Mesendoderm (in vitro differentiated cells): ENCODE measurements at places on chromosomes 1 and 21.
A peak's percentile ranks its signal among the peaks of the same experiment; 100 is the strongest.

- no peaks in the 10 kb centered on the region for H3K27me3 ChIP-seq
- no peaks in the 10 kb centered on the region for H3K36me3 ChIP-seq
- H3K4me1 ChIP-seq: no peaks in the 10 kb centered on the region
- no peak overlapping the region for H3K27ac ChIP-seq
Measured at GRCh38 chr1:112549590-112549989, 40.8 kb downstream of the WNT2B start.

DNA sequence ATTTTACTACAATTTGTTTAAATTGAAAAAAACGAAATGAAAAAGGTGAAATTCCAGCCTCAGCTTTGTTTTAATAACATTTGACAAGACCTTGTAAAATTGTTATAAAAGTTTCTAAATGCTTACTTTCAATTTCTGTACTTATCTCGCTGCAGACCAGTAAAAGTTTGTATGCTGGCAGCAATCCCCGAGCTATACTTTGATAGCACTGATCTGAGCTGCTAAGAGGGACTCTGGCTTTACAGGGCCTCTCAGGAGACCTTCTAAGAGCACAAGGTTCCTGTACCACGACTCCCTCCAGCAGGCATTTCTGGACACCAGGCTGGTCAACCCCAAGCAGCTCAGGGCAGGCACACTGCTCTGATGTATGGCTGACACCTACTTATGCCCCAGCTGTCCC is 13.1 kb downstream of the STMN1 start:
- no peak overlapping the region for H3K27ac ChIP-seq
- H3K27me3 ChIP-seq: no peaks in the 10 kb centered on the region
- peaks cover 13% of the 10 kb centered on the region for H3K4me1 ChIP-seq

- DNase-seq: no peak
- H3K36me3 ChIP-seq: no peaks in the 10 kb centered on the region
- no peaks in the 10 kb centered on the region for H3K27me3 ChIP-seq
- no peak overlapping the region for H3K4me3 ChIP-seq
Measured at GRCh38 chr1:201582705-201583442, 43.9 kb downstream of the NAV1 start.

DNA sequence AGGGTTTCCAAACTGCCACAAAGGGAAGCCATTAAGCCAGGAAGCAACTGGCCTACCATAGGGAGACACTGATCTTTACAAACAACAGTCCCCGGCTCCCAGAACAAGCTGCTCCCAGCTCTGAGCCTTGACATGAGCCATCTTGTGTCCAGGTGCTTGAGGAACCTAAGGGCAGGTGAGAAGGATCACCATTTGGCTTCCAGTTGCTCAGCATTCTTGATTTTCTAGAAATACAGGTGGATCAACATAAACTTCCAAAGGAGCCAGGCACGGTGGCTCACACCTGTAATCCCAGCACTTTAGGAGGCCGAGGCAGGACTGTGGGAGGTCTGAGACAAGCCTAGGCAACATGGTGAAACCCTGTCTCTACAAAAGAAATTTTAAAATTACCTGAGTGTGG is 21.6 kb downstream of the ZBTB17 start:
- no peaks in the 10 kb centered on the region for H3K27me3 ChIP-seq
- no peaks in the 10 kb centered on the region for H3K36me3 ChIP-seq
- no peak overlapping the region for H3K4me3 ChIP-seq
- H3K27ac ChIP-seq: no peak overlapping the region
- peaks cover 23% of the 10 kb centered on the region for H3K4me1 ChIP-seq

DNA sequence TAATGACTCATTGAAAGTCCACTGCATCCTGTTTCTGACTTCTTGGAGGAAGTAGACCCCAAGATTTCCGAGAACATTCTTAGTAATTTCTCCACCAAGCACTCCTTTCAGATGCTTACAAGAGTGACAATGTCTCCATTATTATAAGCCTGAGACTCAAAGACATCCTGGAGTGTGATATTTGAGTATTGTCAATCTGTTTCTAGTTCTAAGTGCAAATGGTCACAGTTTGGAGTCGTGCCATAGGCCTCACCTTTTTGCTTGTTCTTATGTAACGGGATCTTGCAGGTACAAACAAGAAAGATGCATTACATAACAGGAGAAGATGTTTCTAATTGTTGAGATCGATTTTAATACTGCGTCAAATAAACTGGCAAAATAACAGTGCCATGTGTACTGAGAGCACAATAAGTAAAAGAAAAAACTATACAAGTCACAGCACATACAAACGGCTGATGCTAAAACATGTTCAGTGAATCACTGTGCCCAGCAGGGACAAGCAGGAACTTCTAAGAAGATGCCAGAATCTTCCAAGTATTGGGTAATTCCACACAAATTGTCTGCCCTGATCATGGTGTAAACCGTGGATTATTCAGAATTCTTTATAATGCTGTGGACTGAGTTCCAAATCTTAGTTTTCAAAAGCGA is 54.1 kb downstream of the CD2 start:
- no peak overlapping the region for H3K4me3 ChIP-seq
- no peak for DNase-seq
- H3K4me1 ChIP-seq: no peaks in the 10 kb centered on the region
- no peaks in the 10 kb centered on the region for H3K36me3 ChIP-seq
- H3K27me3 ChIP-seq: no peaks in the 10 kb centered on the region

DNA sequence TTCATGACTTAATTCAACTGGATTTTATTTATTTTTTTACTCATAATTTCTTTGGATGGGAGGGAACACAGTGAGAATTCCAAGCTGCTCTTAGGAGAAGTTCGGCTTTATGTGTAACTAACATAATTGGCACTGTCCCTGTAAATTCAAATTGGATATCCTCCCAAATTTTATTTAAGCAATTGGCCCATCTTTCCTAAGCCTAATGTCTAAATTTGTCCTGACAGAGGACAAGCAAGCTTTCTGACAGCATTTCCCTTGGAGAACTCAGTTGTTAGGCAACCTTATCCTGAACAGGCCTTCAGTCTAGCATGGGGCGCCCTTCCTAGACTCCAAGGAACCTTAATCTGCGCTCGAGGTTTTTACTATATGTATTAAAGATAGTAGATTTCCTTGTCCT is 550.3 kb downstream of the NUF2 start:
- no peak overlapping the region for H3K27ac ChIP-seq
- no peaks in the 10 kb centered on the region for H3K27me3 ChIP-seq
- H3K36me3 ChIP-seq: no peaks in the 10 kb centered on the region
- no peak overlapping the region for H3K4me3 ChIP-seq

GRCh38 chr21:37700641-37701202 is 215.5 kb downstream of the KCNJ6 start:
- H3K27me3 ChIP-seq: no peaks in the 10 kb centered on the region
- peak; percentile 93 for DNase-seq
- H3K4me1 ChIP-seq: no peaks in the 10 kb centered on the region
- no peak overlapping the region for H3K27ac ChIP-seq

DNA sequence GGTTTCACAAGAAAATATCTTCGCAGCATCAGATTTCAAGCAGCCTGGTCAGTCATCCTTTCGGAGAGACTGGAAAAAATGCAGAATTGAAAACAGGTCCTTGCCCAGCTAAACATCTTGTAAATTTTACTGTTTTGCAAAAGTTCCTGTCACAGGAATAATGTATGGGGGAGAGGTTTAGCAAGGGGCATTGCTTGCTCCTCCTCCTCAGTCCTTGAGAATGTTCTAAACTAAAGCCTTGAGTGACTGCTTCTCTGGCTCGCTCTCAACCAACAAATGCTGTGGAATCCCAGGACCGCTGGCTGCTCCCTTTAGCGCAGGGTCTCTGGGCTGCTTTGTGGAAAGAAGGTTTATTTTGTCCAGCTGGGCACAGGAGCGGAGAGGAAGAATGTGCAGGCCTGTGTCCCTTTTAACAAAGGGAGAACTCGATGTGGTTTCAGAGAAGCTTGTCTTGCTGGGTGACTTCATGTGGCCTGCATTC is 33.6 kb upstream of the FHAD1 start:
- H3K4me1 ChIP-seq: no peaks in the 10 kb centered on the region
- no peaks in the 10 kb centered on the region for H3K36me3 ChIP-seq
- no peak overlapping the region for H3K4me3 ChIP-seq
- no peak overlapping the region for H3K27ac ChIP-seq
- H3K27me3 ChIP-seq: no peaks in the 10 kb centered on the region
- DNase-seq: no peak

DNA sequence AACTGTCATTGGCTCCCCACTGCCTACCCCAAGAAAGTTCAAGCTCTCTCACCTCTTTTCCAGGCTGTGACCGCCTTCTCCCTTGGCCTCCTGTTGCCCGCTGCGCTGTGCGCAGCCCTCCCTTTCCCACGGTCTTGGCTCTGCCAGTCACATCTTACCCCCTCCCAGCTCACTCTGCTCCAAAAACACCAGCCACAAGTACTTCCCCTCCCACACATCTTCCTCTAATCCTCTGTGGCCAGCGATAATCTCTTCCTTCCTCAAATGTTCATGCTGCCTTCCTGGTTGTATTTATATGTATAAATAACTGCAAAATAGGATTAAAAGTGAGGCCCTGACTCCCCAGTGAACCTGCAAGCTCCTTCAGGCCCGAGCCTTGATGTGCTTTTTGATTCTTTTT is 81.8 kb downstream of the AJAP1 start:
- H3K27me3 ChIP-seq: no peaks in the 10 kb centered on the region
- H3K27ac ChIP-seq: no peak overlapping the region
- H3K36me3 ChIP-seq: no peaks in the 10 kb centered on the region
- no peak for DNase-seq

DNA sequence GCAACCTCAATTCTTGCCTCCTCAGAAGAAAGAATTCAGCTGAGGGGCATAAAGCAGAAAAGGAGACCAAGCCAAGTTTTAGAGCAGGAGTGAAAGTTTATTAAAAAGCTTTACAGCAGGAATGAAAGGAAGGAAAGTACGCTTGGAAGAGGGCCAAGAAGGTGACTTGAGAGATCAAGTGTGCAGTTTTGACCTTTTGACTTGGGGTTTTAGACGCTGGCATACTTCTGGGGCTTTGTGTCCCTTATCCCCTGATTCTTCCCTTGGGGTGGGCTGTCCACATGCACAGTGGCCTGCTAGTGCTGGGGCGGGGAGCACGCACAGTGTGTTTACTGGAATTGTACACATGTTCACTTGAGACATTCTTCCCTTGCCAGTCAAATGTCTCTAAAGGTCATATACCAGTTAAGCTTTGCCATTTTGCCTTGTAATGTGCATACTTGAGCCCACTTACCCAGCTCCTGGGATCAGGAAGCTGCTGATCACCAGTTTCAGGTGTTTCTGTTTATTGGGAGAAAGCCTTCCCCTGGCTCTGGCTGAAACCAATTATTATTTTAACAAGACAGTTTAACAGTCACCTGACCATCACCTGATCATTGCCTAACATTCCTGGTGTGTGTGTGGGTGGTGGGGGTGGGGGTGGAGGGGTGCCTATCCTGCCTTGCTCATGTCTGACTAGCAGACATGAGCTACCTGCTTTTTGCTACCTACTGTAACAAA is 36.2 kb downstream of the UTP25 start:
- no peak overlapping the region for H3K27ac ChIP-seq
- H3K4me1 ChIP-seq: no peaks in the 10 kb centered on the region
- H3K36me3 ChIP-seq: no peaks in the 10 kb centered on the region
- H3K27me3 ChIP-seq: no peaks in the 10 kb centered on the region

GRCh38 chr1:232578651-232579195 is 51.2 kb downstream of the SIPA1L2 start:
- H3K36me3 ChIP-seq: no peaks in the 10 kb centered on the region
- no peaks in the 10 kb centered on the region for H3K27me3 ChIP-seq
- H3K4me3 ChIP-seq: no peak overlapping the region
- peaks cover 35% of the 10 kb centered on the region for H3K4me1 ChIP-seq
